Activated CD4-positive, alpha-beta T cell treated with anti-CD3 and anti-CD28 coated beads, Interleukin-2, amount 50 U/mL, for 16 hours (primary cell): ENCODE measurements at places on chromosomes 7 and 10.

GRCh38 chr10:76779796-76780301 lies 857.8 kb downstream of the KCNMA1 start:
- no peak for DNase-seq

GRCh38 chr7:4189131-4189570 lies 492.9 kb upstream of the FOXK1 start:
- DNase-seq, result no peak

GRCh38 chr10:110861930-110862649 lies 9.6 kb upstream of the PDCD4 start:
- no peak for DNase-seq

- no peak for DNase-seq
These were observed 604.3 kb downstream of the IPMK start for GRCh38 chr10:57663401-57663800.

DNA sequence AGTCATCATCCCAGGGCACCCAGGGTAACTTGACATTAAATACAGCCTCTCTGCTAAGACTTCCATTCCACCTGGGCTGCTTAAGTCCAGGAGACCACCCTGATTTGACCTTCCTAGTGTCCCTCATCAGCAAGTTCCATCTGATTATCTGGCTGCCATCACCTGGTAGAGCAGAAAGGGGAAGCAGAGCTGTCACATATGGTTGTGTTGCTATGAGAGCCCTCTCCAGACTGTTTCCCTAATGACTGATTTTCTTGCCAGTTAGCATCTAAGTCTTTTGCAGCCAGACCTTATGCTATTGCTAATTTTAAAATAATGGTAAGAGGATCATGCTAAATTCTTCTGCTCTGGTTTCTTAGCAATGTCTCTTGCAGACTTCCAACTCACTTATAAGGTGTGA lies 38.7 kb downstream of the KCNH2 start:
- no peak for DNase-seq

- DNase-seq, result no peak
These were observed 77.4 kb upstream of the SEM1 start for GRCh38 chr7:96786998-96787395.

- no peak for DNase-seq
These were observed 167.3 kb upstream of the DKK1 start for GRCh38 chr10:52146766-52147165.

DNA sequence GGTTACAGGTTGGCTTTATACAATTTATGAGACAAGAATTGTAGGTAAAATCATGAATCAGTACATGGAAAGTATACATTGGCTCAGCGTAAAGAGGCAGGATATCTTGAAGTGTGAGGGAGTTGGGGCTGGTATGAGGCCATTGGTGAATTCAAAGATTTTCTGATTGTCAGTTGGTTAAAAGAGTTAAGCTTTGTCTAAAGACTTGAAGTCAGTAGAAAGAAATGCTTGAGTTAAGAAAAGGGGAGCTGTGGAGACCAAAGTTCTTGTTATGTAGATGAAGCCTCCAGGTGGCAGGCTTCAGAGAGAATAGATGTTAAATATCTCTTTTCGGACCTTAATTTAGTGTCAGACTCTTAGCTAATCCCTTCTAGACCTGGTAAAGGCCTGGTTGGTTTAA lies 341.0 kb downstream of the GALNT17 start:
- no peak for DNase-seq

DNA sequence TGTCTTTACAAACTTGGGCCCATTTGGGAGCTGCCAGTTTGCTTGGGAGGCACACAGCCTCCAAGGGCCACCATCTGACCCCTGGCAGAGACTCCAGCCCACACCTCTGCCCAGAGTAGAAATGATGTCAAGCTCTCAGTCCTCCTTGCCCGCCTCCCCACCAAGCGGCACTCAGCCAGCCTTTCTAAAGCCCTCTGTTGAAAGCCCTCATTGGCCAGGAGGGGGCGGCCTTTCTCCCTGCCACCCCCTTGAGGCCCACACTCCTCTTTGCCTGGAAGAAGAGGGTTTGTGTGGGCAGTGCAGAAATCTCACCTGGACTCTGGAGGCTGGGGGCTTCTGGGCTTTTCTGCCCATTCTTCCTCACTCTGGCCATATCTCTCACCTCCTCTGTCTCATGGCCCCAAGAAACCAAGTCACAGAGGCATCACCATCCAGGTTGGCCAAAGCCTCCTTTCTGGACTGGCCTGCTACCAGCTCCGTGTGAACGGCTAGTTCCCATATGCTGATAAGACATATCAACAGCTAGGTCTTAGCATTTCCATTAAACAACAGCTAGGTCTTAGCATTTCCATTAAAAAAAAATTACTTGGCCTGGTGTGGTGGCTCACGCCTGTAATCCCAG lies 36.1 kb downstream of the UBTD1 start:
- peak; percentile 47 for DNase-seq

- no peak for DNase-seq
These were observed 168.6 kb downstream of the CTNNA3 start for GRCh38 chr10:67527351-67527750.

DNA sequence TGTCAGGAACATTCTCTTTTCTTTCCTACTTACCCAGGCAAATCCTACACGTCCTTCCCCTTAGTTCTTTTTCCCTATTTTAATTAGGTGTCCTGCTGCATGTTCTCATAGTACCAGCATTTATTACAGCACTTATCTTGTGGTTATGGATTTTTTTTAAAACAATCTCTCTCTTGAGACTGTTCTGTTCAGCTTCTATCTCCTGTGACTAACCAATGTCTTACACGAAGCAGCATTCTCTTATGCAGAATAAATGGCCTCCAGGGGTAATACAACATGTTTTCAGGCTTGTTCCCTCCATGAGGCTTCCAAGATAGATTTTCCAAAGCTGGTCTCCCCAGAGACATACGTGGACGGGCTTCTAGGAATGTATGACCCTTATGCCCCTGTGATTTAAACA lies 1096.1 kb upstream of the CELF2 start:
- no peak for DNase-seq

DNA sequence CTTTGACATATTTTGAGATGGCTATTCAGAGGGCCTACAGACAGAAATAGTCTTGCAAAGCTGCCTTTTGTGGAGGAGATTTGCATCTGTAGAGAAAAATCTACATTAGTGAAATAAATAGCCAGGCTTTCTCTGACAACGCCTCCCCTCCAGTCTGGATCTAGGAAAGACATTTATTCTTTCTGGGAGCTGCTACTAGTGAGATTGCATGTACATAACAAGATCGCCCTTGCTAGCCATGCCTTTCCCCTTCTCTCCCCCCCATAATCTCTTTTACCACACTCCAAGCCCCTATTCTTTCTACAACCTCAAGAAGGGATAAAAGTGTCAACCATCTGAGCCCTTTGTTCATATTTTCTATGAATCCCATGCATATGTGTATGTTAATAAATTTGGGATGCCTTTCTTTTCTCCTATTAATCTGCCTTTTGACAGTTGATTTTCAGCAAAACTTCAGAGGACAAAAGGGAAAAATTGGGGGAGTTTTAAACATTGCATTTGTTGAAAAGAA lies 194.2 kb downstream of the SNX13 start:
- DNase-seq, result no peak

DNA sequence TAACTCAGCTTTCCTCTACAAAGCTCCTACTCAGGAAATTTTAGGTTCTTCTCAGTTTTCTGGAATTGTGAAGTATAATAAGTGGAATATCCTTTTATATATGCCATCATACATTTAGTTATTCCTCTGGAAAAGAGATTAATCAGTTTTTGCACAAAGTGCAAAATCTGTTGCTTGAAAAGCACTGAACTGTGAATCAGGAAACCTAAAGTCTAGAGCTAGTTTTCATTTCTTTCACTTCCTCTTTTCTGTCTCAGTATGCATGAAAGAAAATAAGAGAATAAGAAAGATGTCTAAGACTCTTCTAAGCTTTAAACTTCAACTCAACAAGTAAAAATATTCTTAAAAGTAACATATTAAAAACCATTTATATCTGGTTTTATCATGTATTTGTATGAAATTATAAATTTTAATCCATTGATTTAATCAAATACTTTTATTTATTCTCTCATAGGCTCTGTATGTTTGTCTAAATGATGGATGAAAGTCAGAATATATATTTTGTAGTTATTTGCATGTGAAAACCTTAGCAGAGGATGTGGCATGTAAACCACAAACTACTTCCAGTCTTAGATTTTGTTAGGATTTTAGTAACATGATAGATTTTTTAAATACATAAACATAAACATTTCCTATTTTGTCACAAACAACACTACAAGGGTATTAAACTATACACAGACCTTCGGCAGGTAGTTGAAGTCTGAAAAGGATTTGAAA lies 1073.0 kb downstream of the XPNPEP1 start:
- no peak for DNase-seq

DNA sequence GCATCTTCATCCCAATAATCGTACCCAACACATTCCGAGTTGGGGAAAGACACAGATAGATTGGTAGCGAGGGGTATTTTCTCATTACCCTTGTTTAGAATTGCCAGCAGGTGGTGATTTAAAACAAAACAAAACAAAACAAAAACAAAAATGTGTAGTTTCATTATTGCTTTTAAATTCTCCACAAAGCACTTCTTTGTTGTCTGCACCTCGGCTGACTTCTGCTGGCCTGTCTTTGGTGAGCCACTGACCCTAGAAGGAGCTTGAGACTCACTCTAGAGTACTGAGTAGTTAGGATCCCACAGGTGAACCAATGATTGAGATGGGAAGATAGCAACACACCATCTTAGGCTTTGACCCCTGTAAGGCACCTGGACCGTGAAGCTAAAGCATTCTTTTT lies 105.4 kb upstream of the BET1 start:
- no peak for DNase-seq

GRCh38 chr7:130278860-130279259 lies 12.2 kb downstream of the CPA2 start:
- no peak for DNase-seq

DNA sequence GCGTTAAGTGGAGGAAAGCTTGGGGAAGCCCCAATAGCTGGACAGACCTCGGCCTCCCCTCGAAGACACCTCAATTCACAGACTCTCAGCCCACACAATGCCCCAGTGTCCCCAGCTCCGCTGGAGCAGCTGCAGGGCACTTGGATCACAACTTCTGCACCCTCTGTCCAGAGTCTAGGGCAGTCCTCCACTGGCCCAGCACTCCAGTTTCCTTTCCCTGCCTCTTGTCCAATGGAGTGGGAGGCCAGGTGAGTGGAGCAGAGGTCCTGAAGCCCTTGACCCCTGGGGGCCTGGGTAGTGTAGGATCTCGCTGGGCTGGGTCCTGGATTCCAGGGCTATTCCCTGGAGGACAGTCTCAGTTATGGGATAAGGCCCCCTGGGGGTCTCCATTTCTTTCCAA lies 11.9 kb downstream of the SFRP5 start:
- DNase-seq, result no peak

- DNase-seq, result no peak
These were observed 95.3 kb downstream of the HOXA1 start for GRCh38 chr7:27000496-27000895.

- no peak for DNase-seq
These were observed 168.2 kb downstream of the CACNA2D1 start for GRCh38 chr7:82275342-82275741.

DNA sequence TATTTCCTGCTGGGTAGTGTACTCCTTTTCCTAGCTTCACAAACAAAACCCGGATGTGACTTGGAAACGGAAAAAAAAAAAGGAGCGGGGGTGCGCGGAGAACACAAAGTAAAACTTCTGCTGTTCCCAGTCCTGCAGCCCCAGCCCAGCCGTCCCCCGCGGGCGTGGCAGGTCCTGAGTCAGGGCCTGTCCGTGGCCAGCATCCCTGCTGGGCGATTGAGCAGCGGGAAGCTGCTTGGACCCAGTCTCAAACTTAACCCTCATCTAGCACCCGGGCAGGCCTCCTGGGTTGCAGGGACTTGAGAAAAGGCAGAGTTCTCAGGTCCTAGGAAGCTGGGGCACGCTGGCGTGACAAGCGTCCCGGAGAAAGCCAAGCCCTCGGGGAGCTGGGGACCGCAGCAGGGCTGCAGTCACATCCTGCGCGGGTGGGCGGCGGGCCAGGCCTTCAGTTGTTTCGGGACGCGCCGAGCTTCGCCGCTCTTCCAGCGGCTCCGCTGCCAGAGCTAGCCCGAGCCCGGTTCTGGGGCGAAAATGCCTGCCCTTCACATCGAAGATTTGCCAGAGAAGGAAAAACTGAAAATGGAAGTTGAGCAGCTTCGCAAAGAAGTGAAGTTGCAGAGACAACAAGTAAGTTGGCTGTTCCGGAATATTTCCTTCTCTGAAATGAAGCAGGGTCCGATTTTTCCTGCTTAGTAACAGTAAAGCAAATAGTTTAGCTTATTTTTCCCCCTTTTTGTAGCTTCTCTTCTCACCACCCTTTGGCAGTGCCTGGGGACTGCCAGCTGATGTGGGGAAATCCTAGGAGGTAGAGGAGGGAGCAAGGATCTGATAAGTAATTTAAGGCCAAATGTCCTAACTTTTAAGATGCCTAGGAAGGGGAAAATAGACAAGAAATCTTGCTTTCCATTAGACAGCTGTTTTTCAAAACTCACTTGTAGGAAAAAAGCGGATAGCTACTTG lies at the start of gene GNG11:
GNG11 (plus strand) TSS at position 129 of the 960 bp plus-strand sequence; CDS start at position 532, 403 bp downstream.
- peak; percentile 26 for DNase-seq

- no peak for DNase-seq
These were observed 14.2 kb downstream of the INSYN2A start for GRCh38 chr10:127182161-127182560.
